ENCODE measurements at places on chromosomes 2 and 18.
A peak's percentile ranks its signal among the peaks of the same experiment; 100 is the strongest.

- no peak for DNase-seq
Measured at GRCh38 chr2:157355618-157356017, 30.0 kb upstream of the ERMN start.

GRCh38 chr2:28394331-28394877, 1.7 kb downstream of the FOSL2 start:
- no peak for DNase-seq

GRCh38 chr2:206158563-206159345, 490 bp downstream of the NDUFS1 start:
- DNase-seq = no peak

DNA sequence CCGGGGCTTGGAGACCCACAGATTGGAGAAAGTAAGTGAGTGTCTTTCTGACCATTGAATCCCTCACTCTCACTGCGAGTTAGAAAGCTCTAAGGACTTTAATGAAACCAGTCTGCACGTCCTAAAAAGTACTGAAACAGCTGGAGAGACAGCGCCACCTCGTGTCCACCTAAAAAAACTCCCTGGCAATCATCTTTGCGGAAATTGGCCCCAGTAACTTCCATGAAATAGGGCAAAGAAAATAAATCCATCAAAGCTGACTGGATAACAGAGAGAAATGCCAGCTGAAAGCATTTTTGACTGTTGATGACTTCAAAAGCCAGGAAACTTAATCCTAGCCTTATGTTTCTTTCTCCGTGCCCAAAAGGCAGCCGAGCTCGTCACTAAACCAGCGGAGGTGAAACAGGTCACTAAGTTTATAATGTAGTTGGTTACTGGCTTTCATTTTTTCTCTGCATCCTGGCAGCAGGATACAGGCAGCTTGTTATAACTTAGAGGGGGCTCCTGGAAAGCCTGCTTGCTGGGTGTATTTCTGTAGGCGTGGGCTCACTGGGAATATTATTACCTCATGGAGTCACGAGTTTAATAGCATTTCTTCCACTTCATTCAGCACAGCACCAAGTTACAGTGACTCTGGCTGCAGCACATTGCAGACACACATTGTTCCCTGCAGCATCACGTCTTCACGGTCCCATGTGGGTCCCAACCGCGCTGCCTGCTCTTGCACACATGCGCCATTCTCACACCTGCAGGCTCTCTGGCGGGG, 266.5 kb downstream of the HRH4 start:
- DNase-seq = peak; percentile 51

- no peak for DNase-seq
Measured at GRCh38 chr2:176383836-176384442, 114.7 kb downstream of the MTX2 start.

DNA sequence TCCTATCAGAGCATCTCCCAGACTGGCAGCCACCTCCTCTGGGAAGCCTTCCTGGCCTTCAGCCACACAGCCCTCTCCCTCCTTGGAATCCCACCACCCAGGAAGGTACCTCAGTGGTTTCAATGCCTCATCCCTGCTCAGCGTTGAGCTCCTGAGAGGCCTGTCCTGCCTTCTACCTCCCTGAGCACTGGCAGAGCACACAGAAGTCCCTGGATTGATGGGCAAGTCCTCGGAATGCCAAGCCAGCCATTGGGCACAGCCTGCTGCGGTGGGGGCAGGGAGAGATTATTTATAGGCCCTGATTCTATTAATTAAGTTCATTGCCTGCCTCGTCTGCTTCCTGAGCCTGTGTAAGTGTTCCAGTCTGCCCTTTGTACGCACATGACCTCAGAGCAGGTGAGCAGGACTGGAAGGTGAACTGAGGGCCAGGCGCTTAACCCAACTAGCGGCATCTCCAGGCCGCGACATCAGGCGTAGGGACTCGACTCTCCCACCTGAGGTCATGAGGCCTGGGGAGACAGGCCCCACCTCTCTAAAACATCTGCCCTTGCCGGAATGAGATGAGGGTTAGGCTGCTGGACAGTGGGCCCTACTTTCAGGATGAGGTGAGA, 63.4 kb downstream of the SMAD7 start:
- no peak for DNase-seq

DNA sequence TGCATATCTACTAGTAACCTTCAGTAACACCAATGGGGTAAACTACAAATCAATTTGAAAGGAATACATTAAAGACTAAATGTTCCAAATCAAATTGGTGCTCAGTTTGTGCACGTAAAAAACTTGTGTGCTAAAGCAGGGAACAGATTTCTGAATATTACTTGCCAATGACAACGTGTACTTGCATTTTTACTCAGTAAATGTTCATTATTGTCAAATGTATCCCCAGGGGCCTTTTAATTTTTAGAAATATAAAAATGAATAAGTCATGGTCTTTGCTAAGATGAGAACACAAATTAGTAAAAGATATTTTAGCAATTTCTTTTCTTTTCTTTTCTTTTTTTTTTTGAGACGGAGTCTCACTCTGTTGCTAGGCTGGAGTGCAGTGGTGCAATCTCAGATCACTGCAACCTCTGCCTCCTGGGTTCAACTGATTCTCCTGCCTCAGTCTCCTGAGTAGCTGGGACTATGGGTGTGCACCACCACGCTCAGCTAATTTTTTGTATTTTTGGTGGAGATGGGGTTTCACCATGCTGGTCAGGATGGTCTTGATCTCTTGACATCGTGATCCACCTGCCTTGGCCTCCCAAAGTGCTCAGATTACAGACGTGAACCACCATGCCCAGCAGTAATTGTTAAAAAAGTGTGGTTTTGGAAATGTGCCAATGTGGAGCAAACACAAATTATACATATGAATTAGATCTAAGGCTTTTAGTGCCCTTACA, 52.6 kb downstream of the PMAIP1 start:
- no peak for DNase-seq

DNA sequence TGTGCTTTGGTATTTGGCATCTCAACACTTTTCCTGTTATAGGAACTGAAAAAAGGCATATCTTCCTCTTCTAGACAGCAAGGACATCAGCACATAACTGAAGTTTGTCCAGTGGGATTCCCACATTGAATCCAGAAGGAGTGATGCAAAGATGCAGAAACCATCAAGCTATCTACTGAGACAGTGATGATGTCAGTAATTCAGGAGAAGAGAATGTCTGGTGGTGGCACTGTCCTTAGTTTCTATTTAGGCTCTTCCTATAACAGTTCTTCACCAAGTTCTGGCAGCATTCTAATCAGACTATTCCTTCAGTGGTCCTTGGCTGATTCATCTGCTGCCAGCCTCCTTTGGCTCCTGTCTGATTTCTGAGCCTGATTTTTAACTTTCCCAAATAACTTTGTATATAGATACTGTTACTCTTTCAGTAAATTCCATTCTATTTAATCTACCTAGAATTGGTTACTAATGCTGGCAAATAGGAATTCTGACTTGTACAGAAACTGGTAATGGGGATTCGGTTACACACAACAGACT, 56.6 kb upstream of the AGPS start:
- DNase-seq = no peak

GRCh38 chr2:38190542-38191218, 114.7 kb upstream of the CYP1B1 start:
- DNase-seq = no peak
